Inflammatory macrophage treated with lipopolysaccharide for 4 hours (primary cell): ENCODE measurements at places on chromosomes 13 and 19.

DNA sequence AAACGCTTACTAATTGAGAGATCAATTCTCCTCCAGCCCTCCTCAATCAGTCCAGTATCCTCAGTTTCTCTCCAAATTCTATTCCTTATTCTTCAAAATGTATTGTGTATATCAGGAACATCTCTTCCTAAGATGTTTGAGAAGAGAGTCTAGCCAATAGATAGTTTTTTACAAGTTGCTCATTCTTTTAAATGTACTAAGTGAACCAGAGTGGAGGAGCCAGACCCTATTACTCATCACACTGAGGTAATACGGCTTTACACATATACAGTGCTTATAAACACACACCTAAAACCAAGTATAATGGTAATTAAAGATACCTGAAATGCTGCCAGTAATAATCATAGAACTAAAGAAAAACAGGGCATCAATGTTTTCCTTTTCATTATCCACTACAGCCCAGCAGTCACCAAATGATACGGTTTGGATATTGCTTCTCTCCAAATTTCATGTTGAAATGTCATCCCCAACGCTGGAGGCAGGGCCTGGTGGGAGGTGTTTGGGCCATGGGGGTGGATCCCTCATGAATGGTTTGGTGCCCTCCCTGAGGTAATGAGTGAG is 45.2 kb upstream of the HMGB1 start:
- no peak for DNase-seq

DNA sequence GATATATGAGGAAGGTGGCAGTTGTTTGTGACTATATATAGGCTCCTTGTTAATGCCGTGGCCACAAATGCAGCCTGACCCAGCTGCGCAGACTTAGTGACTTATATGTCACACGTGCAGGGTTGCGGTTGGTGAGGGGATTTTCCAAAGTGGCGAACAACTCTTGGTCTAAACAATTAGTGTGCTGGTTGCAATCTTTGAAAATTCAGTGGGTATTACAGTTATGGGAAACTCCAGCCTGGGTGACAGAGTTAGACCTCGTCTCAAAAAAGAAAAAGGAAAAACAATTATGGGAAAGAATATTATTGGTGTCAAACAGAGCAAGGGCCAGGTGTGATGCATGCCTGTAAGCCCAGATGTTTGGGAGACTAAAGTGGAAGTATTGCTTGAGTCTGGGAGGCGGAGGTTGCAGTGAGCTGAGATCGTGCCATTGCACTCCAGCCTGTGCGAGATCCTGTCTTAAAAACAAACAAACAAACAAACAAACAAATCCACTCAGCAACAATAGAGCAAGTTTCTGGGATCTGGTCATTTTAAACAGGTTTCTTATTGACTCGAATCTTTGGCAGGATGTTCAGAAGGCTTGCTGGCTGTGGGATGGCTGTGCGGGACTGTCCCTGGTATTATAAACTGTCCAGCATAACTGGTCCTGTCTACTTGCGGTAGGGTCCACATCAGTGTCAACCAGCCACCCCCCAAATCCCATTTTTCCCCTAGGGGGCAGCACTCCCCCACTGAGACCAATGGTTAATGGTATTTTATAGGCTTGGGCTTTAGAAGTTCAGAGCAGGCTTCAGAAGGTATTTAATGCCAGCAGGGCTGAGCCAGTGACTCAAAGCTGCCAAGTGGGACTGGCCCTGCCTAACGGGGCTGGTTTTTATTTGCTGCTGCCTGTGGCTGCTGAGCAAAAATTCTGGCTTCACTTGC is 15.4 kb downstream of the RELB start:
- DNase-seq, result peak; percentile 61

DNA sequence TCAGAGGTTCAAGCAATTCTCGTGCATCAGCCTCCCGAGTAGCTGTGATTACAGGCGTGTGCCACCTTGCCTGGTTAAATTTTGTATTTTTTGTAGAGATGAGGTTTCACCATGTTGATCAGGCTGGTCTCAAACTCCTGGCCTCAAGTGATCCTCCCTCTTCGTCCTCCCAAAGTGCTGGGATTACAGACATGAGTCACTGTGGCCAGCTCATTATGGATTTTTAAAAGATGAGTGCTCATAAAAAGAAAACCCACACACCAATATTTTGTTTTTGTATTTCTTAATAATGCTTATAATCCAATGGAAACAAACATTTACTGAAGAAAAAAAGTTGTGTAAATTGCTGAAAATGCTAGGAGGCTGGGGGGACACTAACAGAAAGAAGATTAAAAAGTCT is 5.0 kb upstream of the MICU2 start:
- DNase-seq, result no peak

DNA sequence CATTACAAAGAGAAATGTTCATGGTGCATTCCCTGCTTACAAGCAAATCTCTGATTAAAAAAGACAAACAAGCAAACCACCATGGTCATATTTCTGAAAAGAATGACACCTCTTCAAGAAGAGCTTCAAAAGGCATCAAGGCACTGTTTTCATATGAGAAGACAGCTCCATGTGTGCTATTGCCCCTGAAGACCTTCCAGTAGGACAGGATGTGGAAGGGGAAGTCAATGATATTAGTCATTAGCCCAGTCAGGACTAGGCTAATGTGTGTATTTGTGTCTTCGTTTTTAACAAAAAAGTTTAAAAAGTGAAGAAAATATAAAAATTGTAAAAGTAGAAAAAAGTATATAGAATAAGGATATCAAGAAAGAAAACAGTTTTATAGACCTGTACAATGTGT is 534.7 kb upstream of the ARGLU1 start:
- DNase-seq, result no peak

- no peak for DNase-seq
Observed at GRCh38 chr13:105193026-105193425, 1342.4 kb downstream of the EFNB2 start.

DNA sequence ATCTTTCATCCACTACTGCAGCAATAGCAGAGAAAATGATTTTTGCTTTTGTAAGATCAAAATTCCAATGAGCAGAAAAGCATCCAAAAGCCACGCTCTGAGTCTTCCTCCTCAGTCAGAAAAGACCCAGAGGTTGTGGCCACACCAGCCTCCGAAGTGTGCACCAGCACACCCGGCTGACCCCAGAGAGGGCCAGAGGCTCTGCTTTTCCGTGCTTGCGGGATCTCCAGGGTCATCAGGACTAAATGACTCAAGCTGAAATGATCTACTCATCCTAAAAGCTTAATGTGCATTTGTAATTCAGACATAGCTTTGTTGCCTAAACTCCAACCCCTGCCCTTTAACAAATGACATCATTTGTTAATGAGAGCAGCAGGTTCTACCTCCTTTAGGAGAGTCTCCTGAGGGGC is 16.5 kb downstream of the RXFP2 start:
- DNase-seq, result no peak

- DNase-seq, result no peak
Observed at GRCh38 chr19:18226956-18227780, 930 bp upstream of the PDE4C start.

GRCh38 chr13:57739543-57740190 is 108.1 kb downstream of the PCDH17 start:
- no peak for DNase-seq

DNA sequence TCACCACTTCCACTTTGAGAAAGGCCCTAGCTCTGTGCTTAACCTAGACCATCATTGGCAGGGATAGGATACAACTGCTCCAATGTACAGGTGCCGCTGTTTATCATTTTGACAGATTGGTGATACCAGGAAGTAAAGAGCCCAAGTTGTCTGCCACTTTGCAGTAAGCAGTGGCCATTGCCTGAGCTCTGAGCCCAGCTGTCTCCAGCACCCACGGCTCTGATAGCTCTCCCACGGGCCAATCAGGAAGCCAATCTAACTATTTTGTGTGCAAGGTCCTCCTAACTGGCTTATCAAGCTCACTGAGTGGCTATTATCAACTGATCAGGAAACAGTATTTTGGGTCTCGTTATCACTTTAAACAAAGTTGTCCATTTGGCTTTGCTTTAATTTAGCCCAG is 181.1 kb downstream of the DCT start:
- no peak for DNase-seq

- DNase-seq, result peak; percentile 1
Observed at GRCh38 chr13:77544355-77544754, 8.8 kb downstream of the SCEL start.

DNA sequence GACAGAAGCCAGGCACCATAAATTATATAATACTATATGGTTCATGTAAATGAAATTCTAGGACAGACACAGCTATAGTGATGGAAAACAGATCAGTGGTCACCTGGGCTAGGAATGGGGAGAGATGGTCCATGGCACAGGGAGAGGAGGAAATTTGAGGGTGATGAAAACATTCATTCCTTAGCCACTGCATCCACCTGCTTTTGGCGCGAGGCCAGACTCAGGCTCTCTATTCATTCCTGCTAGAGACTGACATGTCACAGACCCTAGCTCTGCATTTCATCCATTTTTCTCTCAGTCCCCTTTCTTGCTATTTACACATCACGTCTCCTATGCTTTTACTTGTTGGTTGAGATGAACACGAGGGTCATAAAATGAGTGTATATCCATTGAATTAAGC is 628.3 kb upstream of the SLC10A2 start:
- no peak for DNase-seq

- DNase-seq, result no peak
Observed at GRCh38 chr13:94946039-94946438, 233.7 kb upstream of the SOX21 start.

GRCh38 chr19:50969413-50969760 is at the start of gene KLK6:
Gene KLK6, minus strand, starts transcription at chr19:50969591. Its CDS starts 1,487 bp downstream, at chr19:50968104.
- DNase-seq, result no peak

DNA sequence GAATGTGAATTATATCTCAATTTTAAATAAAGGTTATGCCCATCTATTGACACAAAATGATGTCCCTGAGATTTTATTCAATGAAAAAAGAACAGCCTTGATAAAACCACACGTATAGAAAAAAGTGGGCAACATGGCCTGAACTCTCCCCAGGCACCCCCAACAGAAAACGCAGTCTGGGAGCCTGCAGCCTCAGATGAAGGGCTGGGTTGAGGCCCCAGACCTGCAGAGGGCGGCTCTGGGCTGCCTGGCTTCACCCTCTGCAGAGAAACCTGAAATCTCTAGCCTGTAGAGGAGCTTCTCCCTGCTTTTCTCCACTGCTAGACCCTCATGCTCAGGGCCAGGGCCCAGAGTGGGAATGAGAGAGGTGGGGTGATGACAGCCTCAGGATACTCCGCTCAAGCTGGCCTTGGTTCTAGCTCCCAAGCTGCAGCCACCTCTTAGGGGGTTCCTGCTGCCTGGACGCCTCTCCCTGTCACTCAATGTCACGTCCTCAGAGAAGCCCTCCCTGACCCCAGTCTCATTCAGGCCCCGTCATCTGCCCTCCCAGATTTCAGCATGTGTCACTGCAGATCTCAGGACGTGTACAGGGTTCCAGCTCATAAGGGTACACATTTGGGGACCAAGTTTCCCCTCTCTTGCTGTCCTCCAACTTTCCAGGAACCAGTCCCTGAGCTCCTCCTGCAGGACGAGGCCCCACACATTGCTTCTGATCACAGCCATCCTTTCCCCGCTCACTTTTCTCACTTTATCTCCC is 1.8 kb downstream of the MBD3 start:
- DNase-seq, result peak; percentile 8

DNA sequence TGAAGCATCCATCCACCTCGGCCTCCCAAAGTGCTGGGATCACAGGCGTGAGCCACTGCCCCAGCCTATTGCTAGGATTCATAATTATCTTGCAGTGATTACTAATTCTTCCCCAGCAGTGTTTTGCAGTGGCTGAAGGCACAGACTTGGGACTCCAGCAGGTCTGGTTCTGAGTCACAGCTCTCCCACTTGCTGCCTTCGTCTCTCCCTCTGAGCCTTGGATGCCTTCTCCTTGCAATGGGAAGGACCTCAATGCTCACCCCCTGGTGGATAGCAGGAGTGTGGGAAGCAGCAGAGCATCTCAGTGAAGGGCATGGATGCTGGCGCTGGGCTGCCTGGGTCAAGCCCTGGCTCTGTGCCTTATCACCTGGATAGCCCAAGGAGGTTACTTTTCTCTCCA is 37.6 kb upstream of the SHKBP1 start:
- no peak for DNase-seq

DNA sequence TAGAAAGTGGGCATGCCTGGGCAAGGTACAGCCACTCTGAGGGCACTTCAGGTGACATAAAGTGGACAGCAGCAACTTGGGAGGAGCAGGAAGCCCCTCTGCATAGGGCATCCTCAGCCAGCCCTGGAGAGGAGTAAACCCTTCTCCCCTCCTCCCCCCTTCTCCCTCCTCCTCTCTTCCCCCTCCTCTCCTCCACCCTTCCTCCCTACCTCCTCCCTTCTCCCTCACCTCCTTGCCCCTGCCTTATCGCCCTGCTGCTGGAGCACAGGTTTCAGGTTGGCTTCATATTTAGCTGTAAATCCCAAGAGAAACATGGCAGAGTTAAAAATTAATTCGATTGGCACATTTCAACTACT is 30.5 kb upstream of the ATP12A start:
- DNase-seq, result no peak

- DNase-seq, result no peak
Observed at GRCh38 chr13:31731921-31732320, 7.4 kb upstream of the RXFP2 start.

DNA sequence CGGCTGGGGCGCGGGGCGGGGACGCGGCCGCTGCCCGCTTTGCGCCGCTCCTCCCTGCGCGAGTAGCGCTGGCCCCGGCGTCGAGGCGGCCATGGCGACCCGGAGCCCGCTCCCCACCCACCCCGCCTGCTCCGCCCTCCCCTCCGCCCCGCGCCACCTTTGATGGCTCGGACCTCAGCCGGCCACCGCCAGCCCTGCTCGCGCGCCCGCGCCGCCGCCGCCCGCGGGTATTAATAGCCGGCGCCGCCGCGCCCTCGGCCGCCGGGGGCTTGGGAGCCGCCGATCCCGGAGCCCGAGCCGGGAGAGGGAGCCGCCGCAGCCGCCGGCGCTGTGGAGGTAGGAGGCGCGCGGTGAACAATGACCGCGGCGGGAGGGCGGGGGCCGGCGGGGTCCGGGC is 261 bp downstream of the FARP1 start:
- no peak for DNase-seq

DNA sequence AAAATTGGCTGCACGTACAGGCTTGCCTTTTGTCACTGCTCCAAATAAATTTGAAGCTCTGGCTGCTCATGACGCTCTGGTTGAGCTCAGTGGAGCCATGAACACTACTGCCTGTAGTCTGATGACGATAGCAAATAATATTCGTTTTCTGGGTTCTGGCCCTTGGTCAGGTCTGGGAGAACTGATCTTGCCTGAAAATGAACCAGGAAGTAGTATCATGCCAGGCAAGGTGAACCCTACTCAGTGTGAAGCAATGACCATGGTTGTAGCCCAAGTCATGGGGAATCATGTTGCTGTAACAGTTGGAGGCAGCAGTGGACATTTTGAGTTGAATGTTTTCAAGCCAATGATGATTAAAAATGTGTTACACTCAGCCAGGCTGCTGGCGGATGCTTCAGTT is 16.1 kb upstream of the AKAP11 start:
- no peak for DNase-seq

- peak; percentile 96 for DNase-seq
Observed at GRCh38 chr19:38851622-38852230, 1.9 kb upstream of the HNRNPL start.

- no peak for DNase-seq
Observed at GRCh38 chr13:79267560-79267959, 138.5 kb downstream of the RBM26 start.

GRCh38 chr19:45424191-45425058 is 708 bp upstream of the ERCC1 start:
- peak; percentile 93 for DNase-seq

GRCh38 chr13:48775804-48776203 is 122.1 kb downstream of the CYSLTR2 start:
- DNase-seq, result no peak
